NCI-H1105 treated with DMSO at 0.1 percent for 48 hours (cell line): ENCODE measurements at places on chromosomes 3 and 15.

DNA sequence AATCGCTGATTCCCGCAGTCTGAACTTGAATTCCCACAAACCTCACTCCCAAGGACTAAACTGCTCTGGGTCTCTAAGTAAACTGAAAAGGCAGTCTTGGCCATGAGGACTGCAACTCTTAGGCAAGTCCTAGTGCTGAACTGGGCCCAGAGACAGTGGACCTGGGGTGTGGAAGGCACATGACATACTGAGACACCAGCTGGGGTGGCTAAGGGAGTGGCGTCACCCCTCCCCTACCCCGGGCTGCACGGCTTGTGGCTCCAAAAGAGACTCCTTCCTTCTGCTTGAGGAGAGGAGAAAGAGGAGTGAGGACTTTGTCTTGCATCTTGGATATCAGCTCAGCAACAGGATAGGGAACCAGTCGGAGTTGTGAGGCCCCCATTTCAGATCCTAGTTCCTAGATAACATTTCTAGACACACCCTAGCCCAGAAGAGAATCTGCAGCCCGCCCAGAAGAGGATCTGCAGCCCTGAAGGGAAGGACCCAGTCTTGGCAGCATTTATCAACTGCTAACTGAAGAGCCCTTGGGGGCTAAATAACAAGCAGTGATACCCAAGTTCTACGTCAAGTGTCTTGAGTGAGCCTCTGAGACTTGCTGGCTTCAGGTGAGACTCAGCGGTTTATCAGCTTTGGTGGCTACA is 110.7 kb upstream of the C3orf80 start:
- DNase-seq = no peak

- DNase-seq = no peak
Measured at GRCh38 chr15:35705030-35705883, 159.3 kb upstream of the DPH6 start.

- DNase-seq = no peak
Measured at GRCh38 chr3:76509179-76509830, 530.6 kb upstream of the ROBO2 start.

- DNase-seq = peak; percentile 86
Measured at GRCh38 chr3:77524463-77524862, 484.6 kb downstream of the ROBO2 start.

GRCh38 chr15:59203008-59203407 is 3.6 kb upstream of the LDHAL6B start:
- no peak for DNase-seq

GRCh38 chr3:188049606-188050530 is 104.1 kb upstream of the LPP start:
- peak; percentile 22 for DNase-seq

- no peak for DNase-seq
Measured at GRCh38 chr3:156271995-156272719, 151.8 kb downstream of the KCNAB1 start.

DNA sequence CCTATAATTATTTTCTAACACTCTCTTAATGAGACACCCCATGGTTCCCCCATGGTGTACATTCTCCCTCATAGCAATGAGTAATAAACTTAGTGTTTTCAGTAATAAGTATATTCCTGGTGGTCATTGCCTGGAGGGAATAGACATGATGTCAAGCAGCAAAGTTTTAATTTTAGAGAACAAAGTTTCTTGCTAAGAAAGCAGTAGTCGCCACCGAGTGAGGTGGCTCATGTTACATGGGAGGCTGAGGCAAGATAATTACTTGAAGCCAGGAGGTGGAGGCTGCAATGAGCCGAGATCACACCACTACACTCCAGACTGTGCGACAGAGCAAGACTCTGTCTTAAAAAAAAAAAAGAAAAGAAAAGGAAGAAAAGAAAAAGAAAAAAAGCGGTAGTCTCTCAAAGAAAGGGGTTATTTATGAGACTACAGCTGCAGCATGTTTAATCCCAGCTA is 2.4 kb upstream of the ELP6 start:
- no peak for DNase-seq

DNA sequence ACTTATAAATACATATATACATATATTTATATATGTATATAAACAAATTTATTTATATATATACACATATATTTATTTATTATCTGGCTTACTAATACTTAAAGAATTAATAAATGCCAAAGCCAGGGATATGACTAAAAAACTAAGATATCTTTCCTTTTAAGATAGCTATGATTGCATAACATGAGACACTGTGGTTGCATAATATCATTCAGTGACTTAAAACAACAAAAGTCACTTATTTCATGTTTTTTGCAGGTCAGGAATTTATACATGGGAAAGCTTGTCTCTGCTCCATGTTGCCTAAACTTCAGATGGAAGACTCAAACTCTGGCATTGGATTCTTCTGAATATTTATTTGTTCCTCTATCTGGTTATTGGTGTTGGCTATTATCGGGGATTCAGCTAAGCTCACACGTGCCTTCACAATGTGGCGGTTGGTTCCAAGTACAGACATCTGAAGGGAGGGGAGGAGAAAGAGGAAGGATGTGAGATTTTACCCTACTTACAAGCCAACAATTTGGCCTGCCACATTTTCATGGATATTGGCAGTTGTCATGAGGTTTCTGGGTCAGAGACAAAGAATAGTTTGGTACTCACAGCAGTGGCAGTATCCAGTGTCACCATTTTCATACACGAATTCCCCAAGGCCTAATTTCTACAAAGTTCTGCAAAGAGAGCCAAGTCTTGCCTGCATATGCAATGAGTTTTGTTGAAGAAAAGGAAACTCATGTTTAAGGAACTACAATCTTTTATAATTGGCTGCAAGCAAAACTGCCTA is 381.6 kb downstream of the EPHA3 start:
- DNase-seq = no peak

DNA sequence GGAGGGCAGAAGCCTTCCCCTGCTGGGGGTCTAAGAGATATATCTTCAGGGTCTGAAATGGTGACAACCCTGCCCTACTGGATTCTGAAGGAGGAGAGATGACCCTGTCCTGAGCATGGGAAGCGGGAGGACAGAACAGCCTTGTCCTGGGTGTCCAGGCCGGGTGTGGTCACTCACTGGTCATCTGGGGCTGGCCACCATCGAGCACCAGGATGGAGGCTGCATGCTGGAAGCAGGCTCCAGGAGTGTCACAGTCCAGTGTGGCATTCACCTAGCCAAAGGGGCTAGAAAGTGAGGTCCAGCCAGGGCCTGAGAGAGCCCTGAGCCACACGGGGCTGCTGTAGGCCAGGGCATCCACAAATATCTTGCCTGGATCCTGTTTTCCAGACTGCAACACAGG is 5.2 kb downstream of the CDHR4 start:
- no peak for DNase-seq

- no peak for DNase-seq
Measured at GRCh38 chr15:62343397-62343796, 178.3 kb upstream of the C2CD4B start.

DNA sequence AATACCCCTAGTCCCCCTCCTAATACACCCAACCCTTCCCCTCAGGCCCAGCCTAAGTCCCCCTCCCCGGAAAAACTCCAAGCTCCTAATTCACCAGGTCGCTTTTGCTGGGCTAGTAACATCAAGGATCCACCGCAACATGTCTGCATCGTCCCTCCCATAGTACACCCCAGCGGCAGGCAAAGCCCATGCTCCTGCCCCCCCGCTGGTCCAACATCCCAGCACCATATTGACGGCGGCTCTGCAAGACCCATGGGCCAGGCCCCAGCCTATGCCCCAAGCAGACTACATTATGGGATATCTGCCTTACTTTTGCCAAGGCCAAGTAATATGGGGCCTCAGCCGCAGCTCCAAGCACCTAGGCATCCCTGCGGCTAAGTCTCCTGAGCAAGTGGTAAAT is 33.5 kb downstream of the ZNF589 start:
- no peak for DNase-seq

GRCh38 chr3:24741506-24741905 is 246.9 kb upstream of the THRB start:
- no peak for DNase-seq

DNA sequence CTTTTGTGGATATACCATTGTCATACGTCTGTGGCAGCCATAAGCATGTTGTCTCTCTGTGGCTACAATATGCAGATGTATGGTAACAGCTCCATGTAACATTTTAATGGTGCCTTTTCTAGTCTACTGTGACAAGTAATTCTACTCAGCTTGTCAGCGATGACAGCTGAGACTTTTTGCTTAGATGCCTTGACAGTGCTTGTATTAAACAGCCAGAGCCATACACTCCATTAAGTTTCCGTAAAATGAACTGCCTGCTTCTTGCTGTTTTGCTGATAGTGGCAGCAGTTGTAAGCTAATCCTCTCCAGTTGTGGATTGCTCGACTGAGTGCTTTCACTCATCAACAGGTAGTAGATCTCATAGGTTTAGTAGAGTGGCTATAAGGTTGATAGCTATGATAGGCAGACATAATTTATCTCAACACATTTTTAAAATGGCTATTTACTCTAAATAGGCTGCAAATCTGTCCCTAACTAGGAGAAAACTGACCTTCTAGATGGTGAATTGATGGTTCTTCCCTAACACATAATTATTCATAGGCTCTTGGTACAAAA is 260.2 kb upstream of the NAALADL2 start:
- no peak for DNase-seq

DNA sequence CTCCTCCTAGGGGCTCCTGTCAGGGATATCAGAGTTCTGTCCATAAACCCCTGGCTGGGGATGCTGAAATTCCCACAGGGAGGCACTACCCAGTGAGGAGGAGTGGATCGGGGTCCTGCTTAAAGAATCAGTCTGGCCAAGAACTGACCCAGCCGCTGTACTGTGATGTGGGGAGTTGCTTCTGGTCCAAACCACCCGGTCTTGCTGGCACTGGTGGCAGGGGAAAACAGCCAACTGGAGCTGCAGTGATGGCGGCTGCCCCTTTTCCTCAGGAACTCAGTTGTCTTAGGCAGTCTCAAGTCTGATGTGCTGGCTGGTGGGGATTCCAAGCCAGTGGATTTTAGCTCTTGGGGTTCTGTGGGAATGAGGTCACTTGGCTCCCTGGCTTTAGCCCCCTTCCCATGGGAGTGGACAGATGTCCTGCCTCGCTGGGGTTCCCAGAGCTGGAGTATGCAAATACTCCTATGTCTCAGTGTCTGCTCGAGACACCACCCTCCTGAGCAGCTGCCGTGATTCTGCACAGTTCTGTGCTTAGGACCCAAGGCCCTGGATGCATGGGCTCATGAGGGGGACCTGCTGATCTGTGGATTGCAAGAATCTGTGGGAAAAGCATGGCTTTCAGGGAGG is 97.1 kb downstream of the SLC25A26 start:
- no peak for DNase-seq

DNA sequence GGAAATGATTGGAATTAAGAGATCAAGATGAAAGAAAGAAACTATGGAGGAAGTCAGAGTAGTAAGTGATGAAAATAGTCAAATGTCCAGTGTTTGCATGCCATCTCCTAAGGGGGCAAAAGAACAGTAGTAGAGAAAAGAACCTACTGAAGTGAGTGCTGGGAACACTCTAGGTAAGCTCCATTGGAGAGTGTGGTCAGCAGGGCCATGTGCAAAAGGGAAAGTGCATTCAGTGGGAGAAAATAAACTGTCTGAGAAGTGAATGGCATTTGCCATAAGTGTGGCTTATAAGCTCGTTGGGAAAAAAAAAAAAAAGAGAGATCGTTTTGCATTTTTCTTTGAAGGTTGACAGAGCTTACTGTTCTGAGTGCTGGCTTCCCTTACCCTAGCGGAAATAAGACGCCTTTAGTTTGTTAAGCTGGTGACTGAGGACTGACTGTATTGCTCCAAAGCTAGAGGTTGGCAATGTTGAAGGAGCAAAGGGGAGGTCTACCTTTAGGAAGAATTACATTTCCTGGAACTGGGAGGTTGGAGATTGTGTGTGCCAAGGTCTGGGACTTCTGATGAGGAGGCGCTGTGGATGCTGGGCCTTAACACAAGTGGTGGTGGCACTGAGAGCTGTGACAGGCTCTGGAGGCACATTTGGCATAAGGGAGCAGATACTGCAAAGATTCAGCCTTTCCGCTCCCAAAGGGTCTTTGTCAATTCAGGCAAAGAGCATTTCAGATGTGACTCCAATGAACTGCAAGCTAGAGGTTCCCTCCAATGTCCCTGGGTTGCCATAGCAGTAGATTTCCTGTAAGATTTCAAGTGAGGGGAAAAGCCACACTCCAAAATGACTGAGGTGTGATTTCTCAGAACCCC is 287.8 kb upstream of the SATB1 start:
- DNase-seq = no peak

GRCh38 chr3:158260392-158260791 is 150.5 kb downstream of the RSRC1 start:
- DNase-seq = peak; percentile 82

GRCh38 chr15:67379530-67379929 is 124.9 kb downstream of the IQCH start:
- no peak for DNase-seq

DNA sequence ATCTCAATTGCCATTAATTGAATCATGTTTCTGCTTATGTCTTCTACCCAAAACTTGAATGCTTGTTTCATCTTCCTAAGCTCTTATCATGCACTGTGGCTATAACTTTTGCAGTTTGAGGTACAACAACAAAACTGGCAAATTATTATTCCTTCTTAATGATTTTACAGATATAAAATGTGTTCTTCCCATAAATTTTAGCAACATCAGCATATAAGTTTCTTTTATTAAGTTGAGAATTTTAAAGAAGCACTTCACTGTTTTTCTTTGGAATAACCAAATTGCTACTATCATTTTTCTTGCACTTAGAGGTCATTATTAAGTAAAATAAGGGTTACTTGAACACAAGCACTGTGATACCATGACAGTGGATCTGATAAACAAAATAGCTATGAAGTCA is 862.6 kb upstream of the CADM2 start:
- no peak for DNase-seq

DNA sequence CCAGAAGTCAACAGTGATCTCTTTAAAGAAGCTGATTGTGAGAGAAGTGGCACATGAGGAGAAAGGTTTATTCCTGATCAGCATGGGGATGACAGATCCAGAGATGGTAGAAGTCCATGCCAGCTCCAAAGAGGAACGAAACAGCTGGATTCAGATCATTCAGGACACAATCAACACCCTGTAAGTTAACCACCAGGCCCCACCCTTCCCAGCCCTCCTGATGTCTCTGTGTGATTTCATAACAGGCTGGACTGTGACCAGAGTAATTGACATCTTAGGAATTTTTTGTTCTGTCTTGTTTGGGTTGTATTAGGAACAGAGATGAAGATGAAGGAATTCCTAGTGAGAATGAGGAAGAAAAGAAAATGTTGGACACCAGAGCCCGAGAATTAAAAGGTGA is 67.7 kb downstream of the KLHL25 start:
- no peak for DNase-seq

DNA sequence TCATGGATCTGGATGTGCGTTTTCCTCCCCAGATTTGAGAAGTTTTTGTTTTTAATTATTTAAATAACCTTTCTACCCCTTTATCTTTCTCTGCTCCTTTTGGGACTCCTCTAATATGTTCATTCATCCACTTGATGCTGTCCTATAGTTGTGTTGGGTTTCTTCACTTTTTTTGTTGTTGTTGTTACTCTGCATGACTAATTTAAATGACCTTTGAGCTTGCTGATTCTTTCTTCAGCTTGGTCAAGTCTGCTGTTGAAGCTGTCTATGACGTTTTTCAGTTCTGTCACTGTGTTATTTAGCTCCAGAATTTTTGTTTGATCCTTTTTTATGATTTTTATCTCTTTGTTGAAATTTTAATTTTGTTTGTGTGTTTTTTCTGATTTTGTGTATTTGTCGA is 463.6 kb upstream of the ALCAM start:
- DNase-seq = no peak

- DNase-seq = peak; percentile 45
Measured at GRCh38 chr3:62261121-62261520, 112.2 kb downstream of the FEZF2 start.

GRCh38 chr3:9342696-9343095 is 20.2 kb upstream of the THUMPD3 start:
- DNase-seq = no peak
